ENCODE measurements at places on chromosomes 13 and 19.

- no peak for DNase-seq
Measured at GRCh38 chr13:100274942-100275506, 186.1 kb downstream of the PCCA start.

DNA sequence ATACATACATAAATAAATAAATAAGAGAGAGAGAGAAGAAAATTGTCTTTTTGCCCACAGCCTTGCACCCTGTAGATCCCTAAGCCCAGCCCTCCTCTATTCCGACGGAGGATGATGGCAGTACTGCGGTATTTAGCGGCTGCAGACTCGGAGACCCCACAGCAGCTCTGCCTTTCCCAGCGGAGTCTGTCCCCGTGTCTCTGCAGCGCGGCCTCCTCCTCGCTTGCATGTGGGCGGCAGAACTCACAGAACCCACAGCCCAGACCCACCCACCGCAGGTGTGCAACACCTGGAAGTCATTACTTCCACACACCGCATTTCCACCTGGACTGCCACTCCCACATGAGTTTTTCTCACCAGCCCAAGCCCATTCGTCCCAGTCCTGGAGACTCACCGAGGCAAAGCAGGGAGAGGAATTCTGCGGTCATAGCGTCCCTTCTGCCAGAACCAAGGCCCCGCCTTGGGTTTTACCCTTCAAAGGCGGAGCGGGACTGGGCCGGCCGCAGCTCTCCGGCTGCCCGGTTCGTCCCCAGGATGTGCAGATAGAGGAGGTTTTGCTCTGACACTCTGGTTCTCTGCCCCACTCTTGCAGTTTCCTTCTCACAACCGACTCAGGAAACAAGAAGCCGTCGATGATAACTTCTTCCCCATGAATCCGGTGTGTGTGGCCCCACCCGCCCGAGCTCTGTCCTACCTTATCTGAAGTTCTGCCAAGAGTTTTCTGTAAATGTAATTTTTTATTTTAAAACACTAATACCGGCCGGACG is at the start of gene VSTM1:
Gene VSTM1 (minus strand): TSS at position 548 of the 767 bp plus-strand sequence. CDS start 120 bp downstream, at position 428.
- no peak for DNase-seq

- no peak for DNase-seq
Measured at GRCh38 chr13:63541336-63541735, 2125.7 kb upstream of the PCDH20 start.

- DNase-seq = no peak
Measured at GRCh38 chr13:98307463-98308085, 130.5 kb upstream of the RNF113B start.

- DNase-seq = no peak
Measured at GRCh38 chr13:30567072-30567471, 50.6 kb upstream of the USPL1 start.

All from OCI-M1 (cell line).